ENCODE measurements at places on chromosomes 7 and 10.

DNA sequence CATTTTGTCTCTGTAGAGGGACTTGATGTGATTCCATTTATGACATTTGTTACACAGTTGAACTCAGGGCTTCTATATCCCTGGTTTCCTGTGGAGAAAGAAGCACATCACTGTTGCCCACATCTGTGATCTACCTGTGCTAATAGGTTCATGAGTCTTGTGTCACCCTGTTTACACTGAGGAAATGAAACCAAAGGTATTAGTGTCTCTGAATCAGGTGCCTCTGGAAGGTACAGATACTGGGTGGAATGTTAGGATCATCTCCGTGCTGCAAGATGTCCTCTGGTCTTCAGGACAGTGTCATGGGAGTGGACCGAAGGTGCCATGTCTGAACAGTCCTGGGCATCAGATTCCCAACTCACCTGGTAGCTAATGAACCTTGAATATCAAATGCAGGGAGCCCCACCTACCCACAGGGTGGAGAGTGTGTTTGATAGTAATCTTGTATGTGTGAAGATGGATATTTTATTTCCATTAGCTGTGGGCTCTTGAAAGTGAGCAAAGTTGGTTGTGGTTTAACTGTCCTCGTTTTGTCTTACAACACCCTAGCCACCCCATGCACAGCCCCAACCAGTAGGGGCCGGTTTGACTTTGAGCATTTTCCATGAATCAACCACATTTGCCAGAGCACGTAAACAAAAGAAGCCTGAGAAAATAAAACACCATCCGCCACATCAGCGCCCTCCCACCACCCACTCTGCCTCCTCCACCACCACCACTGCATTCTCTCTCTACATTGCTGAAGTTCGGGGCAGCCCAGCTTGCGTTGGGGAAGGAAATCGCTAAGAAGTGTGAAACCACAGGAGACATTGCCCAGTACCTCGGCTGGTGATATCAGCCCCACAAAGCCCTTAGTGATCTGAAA is 40.7 kb downstream of the TARP start:
- peak; percentile 67 for DNase-seq

DNA sequence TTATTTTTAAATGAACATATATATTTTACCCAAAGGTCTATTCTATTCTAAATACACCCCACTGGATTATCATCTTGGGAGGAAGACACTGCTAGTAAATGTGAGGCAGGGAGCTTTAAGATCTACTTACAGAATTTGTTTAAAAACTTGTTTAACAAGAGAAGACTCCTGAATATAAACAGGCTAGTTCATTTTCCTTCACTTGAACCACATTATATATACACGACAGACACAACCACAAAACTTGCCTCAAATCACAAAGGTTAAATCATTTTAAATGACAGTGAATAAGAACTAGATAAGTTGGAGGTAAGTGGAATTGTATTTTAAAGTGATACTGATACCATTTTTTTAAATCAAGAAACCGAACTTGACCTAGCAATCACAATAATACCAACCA is 109.2 kb downstream of the ATE1 start:
- DNase-seq: no peak

DNA sequence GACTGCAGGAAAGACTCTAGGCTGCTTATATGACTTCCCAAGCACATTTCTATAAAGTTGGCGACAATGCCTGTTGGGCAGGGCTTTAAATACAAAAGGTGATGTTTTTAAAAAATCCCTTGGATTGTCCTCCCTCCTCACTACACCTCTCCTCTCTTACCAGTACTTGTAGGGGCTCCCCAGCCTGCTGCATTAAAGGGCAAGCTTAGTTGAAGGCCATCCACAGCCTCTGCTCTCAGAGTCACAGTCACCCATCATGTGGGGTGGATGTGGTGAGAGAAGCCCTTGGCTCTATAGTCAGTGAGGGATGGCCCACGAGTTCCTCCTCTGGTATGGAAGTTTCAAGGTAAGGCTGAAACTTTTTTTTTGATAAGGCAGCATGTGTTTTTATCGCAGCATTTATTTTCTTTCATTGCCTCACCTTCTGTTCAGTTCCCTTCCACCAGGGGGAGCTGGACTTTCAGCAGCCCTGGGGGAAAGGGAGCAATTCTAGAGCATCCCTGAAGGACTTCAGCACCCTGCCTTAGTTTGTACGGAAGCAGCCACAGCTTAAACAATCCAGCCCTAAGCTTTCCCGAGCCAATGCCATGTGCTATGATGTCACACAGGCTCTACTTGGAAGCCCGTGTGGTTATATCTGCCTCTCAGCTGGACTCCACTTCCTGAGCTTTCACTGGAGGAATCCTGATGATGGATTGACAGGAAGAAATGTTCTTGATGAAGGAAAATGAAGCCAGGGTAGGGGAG is 131.9 kb downstream of the CALCR start:
- DNase-seq: peak; percentile 38

DNA sequence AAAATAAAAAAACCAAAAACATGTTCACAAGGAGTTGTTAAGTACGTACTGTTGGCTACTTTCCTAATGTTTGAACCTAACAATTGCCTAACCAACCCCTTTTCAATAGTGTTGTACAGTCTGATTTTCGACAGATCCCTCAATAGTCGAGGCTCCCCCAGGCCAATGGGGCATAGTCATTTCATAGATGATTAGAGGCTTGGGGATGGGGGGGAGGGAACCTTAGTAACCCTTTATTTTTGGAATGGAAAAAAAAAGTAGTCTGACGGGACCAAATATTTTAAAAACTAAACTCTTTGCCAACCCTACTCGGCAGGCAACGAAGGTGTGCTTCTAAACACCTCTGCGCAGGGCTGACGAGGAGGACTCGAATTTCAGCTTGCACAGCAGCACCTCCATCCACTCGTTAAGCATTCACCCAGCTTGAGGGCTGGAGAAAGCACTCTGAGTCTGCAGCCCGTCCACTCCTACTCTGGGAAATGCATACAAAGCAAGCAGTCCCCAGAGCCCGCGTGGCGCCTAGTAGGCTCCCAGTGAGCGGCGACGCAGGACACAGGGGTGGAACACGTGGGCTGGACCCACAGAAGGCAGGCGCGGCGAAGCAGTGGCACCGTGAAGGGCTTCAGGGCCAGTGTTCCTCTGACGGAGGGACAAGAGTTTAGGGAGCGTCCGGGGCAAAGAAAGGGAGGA is 899 bp downstream of the PUS7 start:
- DNase-seq: peak; percentile 60

DNA sequence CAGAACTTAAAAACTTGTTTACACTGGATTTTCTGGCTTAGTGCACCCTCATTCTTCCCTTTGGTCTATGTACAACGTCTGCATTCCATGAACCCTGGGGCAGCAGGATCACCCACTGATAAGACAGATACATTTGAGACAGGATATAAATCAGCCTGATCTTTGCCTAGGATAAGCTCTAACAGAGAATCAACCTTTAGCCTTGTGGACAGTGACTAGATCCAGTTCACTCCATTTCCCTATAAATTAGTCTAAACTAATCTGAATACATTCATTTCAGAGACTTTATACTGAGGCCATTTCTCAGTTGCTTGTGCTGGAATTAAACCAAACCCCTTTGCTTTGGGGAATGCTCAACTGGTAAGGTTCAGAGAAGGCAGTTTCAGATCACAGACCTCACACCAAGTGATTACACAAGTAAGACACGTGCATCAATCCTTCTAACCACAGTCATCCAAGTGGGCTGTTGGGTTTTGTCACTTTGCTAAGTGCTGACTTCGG is 639.8 kb upstream of the FZD8 start:
- no peak for DNase-seq

GRCh38 chr10:48478469-48478868 is 126.4 kb downstream of the ARHGAP22 start:
- DNase-seq: no peak

DNA sequence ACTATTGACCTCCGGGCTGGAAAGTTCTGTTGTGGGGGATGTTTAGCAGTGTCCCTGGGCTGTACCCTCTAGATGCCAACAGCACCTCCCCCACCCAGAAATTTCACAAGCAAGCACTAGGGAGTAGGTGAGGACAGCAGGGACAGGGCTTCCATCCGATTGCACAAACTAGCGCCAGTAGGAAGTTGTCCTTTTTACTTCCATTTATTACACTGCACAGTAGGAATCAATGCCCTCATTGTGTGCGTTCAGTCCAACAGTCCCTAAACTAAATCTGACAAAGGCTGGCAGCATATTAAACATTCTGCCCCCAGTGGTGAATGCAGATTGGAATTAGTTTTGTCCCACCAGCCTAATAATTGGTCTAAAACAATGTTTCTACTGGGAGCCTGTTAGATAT is 6.4 kb upstream of the SOSTDC1 start:
- DNase-seq: no peak

DNA sequence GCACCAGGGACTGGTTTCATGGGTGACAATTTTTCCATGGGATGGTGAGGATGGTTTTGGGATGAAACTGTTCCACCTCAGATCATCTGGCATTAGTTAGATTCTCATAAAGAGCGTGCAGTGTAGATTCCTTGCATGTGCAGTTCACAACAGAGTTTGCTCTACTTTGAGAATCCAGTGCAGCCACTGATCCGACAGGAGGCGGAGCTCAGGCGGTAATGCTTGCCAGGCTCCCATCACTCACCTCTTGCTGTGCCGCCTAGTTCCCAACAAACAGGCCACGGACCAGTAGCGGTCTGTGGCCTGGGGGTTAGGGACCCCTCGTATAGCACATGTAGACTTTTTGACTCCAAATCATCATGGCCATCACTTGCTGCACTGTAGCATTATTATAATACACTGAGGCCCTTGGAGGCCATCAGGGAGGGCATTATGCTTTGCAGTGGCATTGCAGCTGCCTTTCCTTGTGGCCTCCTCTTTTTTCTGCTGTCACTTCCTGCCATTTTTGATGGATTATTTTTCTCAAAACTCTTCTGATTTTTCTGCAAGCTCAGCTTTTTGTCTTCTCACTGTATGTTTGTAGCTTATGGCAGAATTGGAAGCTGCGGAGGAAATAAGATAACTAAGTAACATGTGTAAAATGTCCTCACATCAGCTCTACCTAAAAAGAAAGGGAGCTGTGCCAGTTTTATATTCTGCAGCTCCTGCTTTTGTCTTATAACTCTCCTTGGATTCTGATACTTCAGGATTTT is 18.5 kb downstream of the CSGALNACT2 start:
- DNase-seq: no peak

- DNase-seq: no peak
Observed at GRCh38 chr7:32115831-32116230, 45.6 kb upstream of the PDE1C start.

- no peak for DNase-seq
Observed at GRCh38 chr7:7565746-7566650, 686 bp upstream of the MIOS start.

- DNase-seq: no peak
Observed at GRCh38 chr10:123151737-123152135, 2.5 kb upstream of the BUB3 start.

- DNase-seq: no peak
Observed at GRCh38 chr7:127620406-127621233, 2.7 kb upstream of the PAX4 start.

GRCh38 chr7:115409682-115410433 is 488.0 kb downstream of the MDFIC start:
- no peak for DNase-seq

GRCh38 chr7:40230101-40230500 is 95.3 kb downstream of the SUGCT start:
- no peak for DNase-seq

GRCh38 chr7:46189255-46189790 is 268.3 kb upstream of the IGFBP3 start:
- no peak for DNase-seq

DNA sequence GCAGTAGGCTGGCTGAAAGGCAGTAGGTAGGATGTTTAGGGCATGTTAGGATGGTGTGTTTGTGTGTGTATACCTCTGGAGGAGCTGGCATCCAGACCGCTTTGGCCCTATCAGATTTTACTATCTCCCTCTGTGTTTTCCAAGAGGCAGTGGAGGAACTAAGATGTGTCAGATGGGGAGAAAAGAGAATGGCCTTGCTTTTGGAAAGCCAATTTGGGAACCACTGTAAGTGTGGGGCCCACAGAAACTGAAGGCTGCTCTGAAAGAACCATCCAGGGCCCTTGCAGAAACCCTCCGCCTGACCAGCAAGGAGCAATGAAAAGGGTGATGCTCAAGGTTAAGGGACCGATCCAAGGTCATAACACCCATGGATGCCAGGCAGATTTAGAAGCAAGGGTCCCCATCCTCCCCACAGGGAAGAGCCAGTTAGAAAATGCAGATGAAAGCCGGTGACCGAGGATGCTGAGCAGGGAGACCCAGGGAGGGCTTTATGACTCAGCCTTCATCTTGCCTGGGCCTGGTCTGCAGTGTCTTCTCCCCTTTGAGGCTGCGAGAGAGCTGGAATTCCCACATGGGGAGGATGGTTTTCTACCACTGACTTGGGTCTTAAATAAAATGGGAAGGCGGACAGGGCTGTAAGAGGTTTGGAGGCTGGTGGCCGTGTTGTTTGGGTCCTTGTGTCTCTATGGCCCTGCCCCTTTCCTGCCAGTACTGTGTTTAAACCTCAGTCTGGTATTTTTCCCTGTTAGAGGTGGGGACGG is 275.8 kb downstream of the LRMDA start:
- no peak for DNase-seq

DNA sequence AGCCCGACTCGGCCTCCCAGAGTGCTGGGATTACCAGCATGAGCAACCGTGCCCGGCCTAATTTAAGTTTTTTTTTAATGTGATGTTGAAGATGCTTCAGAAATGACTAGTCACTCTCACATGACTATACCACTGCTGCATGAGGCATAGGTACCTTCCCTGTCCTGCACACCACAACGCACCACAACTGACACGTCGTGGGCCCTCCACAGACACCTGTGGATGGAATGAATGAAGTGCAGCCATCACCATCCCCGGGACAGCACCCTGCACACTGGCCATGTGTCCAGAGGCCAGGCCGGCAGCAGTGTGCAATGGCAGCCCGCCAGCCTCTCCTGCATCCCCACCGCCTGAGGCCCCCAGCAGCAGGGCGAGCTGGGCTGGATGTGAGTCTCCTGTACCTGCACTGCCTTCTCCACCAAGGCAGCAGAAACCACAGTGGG is 55.1 kb downstream of the VOPP1 start:
- DNase-seq: peak; percentile 63

GRCh38 chr10:14742382-14742781 is 32.3 kb downstream of the FAM107B start:
- DNase-seq: no peak

- DNase-seq: no peak
Observed at GRCh38 chr10:97048649-97049427, 136.9 kb downstream of the SLIT1 start.

DNA sequence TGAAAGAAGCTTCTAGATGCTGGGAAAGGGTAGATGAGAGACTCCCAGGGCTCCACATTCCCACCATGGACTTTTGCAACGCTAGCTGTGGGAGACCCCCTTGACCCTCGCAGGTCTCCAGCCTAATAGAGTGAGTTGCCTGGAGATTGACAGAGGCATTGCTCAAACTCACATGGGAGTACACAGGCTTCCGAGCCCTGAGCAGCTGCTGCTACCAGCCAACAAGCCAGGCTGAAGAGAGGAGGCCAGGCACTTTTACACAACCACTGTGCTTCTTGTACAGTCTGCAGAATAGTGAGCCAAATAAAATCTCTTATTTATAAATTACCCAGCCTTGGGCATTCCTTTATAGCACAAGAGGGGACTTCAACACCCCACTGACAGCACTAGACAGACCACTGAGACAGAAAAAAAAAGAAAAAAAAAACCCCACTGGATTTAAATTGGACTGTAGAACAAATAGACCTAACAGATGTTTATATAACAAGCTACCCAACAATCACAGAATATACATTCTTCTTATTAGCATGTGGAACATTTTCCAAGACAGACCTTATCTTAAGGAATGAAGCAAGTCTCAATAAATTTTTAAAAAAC is 146.2 kb downstream of the ZFAND4 start:
- DNase-seq: no peak

- no peak for DNase-seq
Observed at GRCh38 chr10:127945341-127945758, 38.4 kb downstream of the PTPRE start.

GRCh38 chr10:34655286-34656170 is 159.6 kb downstream of the PARD3 start:
- DNase-seq: peak; percentile 31

Measured in activated CD4-positive, alpha-beta T cell treated with anti-CD3 and anti-CD28 coated beads, Interleukin-2, amount 50 U/mL, for 48 hours (primary cell).